ENCODE measurements at places on chromosomes 7 and 10.

- DNase-seq = no peak
Observed at GRCh38 chr10:51386248-51386885, 312.1 kb downstream of the PRKG1 start.

GRCh38 chr10:99337901-99338300 is 8.7 kb downstream of the CNNM1 start:
- DNase-seq = no peak

GRCh38 chr7:25179325-25179724 is 49.0 kb downstream of the NPVF start:
- DNase-seq = no peak

- DNase-seq = no peak
Observed at GRCh38 chr7:75937958-75938786, 23.2 kb downstream of the POR start.

- DNase-seq = no peak
Observed at GRCh38 chr7:100720671-100721504, 620 bp downstream of the EPO start.

Data from stimulated activated CD8-positive, alpha-beta memory T cell treated with anti-CD3 and anti-CD28 coated beads, Interleukin-15, amount 100 ng/mL, for 1 hour (primary cell).